Activated CD4-positive, CD25-positive, alpha-beta regulatory T cell treated with anti-CD3 and anti-CD28 coated beads, Interleukin-2, amount 50 U/mL, for 72 hours (primary cell): ENCODE measurements at places on chromosomes 1 and 21.

DNA sequence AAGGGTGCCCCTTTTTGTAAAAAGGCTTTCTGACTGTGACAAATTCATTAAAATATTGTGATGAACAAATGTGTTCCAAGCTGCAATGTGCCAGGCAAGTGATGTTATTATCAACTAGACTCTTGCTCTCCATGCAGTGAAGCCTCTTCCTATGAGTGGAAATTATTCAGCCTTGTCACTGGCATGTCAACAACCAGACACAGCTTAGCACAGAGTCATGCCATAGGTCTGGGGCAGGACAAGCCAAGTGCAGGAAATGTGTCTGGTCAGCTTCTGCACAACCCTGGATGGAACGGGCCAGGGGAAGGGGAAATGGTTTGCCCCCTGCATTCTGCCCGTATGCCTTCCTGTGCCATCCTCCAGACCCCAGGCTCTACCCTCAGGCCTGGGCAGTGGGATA is 27.4 kb upstream of the GJA5 start:
- DNase-seq = no peak

DNA sequence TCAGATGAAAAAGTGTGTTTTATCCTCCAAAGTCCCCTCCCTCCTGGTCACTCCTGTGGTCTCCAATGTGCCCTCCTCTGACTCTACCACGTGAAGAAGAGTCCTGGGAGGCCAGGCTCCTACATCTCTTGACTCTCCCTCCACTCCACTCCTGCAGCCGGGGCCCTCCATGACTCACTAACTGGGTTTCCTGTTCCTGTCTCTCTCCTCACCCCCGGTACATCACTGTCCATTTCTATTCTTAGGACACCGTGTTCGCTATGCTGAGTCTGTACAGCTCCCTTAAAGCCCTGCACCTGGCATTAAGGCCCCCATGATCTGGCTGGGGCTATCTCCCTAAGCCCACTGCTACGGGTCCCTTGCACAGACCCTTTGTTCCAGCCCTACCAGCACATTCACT is 93.4 kb downstream of the BCAR3 start:
- no peak for DNase-seq

DNA sequence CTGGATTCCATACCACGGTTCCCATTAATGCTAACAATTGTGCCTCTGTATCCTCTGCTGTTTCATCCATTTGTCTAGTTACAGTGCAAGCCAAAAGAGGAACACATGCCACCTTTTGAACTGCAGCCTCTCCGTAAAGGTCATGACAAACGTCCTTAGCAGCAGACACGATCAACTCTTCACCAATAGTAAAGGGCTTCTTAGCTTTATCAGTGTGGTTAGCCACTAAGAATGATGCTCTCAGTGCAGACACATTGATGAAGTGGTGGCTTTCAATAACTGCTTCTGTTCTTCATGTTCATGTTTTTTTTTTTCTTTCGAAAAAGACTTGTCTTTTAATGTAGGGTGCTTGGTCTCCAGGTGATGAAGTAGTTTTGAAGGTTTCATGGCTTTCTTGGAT is 14.3 kb downstream of the XPR1 start:
- DNase-seq = no peak

DNA sequence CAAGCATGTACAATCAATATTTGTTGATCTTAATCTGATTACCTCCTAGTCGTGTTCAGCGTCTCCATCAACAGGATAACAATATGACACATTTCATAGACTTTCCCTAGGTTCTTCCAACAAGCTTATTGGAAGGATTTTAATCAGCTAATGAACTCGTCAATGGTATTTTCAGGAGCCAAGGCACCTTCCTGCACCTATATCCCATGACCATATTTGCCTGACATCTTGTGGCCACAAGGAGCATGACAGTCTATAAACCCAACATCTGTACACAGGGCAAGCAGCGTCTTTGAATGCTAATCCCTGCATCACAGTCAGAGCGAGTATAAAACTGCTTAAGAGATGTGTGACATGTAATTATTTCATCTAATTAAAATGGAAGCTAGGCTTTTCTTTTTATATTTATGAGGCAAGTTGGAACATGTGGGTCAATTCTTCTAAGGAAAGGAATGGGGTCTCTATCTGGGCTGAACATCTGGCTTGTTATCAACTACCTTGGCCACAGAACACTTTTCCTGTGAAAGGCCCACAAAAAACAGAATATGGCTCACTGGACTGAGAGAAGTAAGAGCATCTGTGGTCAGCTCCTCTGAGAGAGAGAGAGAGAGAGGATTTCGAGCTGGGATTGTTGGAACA is 388.8 kb downstream of the NTNG1 start:
- no peak for DNase-seq

- DNase-seq = no peak
Measured at GRCh38 chr1:227779685-227780084, 35.8 kb upstream of the PRSS38 start.

- no peak for DNase-seq
Measured at GRCh38 chr1:180898441-180899219, 14.1 kb upstream of the KIAA1614 start.

- DNase-seq = no peak
Measured at GRCh38 chr1:111886741-111887140, 102.7 kb downstream of the KCND3 start.

DNA sequence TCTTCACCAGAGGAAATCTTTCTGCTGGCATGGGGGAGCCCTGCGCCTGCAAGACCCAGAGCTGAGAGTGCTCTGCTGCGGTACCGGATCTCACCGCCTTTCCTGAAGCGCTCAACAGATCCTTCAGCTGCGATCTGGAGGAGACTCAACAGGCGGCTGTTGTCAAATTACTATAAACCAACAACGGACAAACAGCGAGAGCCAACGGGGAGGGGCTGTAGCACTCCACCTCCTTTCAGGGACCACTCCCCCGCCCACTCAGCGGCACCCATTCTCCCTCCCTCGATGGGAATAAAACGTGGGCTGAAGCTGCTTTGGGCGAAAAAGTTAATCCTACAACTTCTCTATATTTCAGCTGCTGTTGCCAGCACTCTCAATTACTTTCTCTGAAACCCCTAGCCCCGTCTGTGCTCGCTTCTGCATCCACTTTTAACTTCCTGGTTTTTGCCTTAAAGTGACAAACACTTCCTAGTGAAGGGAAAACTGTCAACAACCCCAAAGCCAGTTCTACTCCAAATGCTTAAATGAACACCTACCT is at the start of gene FMO5:
FMO5 (minus strand) TSS at position 147 of the 538 bp plus-strand sequence. CDS start 310 bp downstream, outside the sequence.
- peak; percentile 42 for DNase-seq

- no peak for DNase-seq
Measured at GRCh38 chr1:200038325-200038980, 10.9 kb downstream of the NR5A2 start.

DNA sequence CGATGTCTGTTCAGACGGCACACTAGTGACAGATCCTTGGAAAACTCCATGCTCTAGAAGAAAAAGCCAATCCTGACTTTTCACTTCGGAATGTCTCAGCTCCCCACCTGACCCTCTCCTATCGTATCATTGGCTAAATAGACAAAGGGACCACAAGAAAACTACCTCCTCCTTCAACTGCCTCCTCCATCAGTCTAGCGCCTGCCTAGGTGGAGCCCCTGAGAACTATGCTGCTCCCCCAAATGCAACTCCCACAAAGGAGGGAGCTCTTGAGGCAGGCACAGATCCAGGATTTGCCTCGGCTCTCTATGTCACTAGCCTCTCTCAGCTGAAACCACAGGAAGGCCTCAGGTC is 148.4 kb downstream of the TOMM20 start:
- no peak for DNase-seq

DNA sequence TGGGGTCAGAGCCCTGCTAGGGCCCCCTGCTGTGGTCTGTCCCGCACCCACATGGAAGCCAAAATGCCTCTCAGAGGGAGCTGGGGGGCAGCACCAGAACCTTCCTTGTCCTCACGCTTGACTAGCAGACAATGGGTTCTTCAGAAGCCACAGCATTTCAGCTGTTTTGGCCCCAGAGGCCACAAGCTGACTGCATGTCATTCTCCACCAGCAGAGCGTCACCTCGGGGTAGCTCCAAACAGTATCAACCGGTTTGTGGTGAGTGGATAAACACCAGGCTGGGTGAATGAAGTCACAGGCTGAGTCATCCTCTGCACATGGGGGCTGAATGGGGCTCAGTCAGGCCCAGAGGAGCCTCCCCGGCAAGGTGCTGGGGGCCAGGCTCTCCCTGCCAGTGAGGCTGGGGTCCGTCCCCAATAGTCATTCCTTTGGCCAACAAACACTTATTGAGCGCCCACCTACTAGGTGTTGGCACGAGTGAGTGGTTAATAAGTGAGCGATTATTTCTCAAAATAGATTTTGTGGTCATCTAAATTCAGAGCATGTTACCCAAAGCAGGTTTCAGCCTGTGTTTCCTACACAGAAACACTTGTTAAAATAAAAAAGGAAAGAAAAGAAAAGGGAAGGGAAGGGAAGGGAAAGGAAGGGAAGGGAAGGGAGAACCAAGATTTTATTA is 9.1 kb downstream of the OLIG1 start:
- DNase-seq = no peak

- DNase-seq = no peak
Measured at GRCh38 chr1:181433931-181434330, 49.4 kb upstream of the CACNA1E start.

DNA sequence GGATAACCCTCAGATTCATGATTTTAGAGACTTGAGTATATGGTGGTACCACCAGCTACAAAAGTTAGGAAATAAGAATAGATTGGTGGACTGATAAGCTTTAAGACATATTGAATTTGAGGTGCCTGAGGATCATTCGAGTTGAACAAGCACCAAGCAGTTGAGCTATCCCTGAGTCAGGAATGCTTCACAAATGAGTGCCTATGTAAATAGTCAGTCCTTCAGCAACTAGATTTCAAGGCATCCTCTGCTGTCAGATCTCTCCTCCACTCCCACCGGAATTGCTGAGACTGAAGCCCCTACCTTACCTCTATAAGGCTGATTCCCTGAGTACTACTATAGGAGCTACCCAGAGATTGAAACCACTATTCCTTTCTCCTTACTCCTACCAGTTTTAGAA is 7.1 kb downstream of the BTF3L4 start:
- DNase-seq = no peak

DNA sequence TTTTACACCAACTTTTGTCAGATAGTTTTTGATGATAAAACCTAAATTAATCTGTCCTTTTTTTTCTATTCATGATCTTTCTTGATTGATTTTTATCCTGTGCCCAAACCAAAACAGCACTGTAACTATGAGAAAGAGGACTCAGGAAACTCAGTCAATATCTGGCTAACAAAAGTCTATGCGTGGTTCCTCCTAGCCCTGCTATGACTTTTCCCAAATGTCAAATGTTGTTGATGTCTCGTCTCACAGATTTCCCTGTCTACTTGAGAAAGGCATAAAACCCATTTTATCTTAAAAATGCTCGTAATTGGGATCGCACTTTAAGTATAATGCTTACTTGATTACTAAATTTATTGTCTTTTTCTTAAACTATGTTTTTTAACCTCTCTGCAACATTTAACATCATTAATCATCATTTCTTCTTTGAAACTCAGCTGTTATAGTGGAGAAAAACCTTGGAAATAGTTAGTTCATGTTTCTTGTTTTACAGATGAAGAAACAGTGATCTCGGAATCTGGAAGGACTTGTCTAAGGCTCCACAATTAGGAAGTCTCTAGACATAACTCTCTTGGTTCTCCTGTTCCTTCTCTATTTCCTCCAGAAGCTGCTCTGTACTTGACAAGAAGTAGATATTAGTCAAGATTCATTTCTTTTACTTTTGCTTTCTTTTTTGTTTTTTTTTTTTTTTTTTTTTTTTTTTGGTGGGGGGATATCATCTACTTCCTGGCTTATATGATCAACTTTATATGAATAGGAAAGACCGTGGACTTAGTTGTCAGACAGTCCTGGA is 26.2 kb upstream of the PTPRC start:
- DNase-seq = no peak

- no peak for DNase-seq
Measured at GRCh38 chr1:95850763-95851162, 616.8 kb downstream of the RWDD3 start.

DNA sequence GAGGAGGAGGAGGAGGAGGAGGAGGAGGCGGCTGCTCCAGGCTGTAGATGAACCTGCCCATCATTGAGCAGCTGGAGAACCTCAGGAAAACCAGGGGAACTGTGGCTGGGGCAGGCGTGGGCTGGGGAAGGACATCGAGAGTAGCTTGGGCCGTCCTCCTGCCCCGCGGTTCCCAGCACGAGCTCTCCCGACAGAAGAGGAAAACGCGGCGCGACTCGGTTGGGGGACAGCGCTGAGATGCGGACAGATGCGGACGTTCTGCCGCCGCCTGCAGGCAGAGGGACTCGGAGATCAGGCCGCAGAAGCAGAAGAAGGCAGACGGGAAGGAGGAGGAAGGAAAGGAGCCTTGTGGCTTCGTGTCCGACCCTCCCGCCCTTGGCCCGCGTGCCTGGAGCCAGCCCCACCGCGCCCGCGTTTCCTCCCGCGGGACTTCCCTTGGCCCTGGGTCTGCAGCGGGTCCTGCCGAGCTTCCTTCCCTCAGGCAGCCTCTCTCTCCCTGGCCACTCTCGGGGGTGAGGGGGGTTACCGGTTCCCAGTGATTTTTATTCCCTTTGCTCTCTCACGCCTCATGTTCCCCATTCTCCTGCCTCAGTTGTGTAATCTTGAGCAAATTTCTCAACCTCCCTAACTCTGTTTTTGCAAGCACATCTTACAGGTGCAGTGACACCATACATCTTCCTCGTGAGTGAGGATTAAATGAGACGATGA is 1.7 kb upstream of the TNFRSF9 start:
- peak; percentile 40 for DNase-seq
